ENCODE measurements at places on chromosomes 3 and 15.

- DNase-seq, result no peak
Observed at GRCh38 chr3:141307351-141308059, 60.8 kb upstream of the ZBTB38 start.

- no peak for DNase-seq
Observed at GRCh38 chr15:64009241-64009640, 37.0 kb downstream of the DAPK2 start.

DNA sequence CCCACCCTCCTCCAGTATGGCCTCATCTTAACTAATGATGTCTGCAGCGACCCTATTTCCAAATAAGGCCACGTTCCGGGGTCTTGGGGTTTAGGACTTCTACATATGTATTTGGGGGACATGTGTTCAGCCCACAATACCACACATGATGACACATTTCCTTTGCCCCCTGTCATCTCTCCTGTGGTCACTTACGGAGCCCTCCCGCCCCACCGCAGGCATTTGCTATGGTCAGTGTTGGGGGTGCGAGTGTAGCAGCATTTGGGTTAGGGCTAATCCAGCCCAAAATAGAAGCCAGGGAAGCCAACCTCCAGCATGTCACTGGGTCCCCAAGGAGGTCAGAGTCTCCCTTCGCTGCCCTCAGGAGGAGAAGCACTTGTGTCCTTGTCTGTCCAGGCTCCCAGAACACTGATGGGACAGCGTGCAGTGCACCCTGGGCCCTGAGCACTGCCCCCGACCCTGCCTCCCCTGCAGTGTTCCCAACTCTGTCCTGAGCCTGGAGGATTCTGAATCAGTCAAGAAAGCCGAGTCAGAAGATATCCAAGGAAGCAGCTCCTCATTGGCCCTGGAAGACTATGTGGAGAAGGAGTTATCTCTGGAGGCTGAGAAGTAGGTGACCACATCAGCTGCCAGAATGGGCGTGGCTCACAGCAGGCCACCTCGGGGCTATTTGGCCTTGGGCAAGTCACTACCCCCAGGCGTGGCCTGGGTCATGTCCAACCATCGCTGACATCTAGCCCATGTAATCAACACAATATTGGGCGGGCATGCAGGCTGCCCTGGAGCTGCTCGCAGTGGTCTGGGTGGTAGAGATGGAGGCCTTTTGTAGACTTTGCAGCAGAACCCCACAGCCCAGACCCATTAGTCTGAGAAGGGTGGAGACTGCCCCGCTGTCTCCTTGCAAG lies 46.9 kb upstream of the FGD5 start:
- no peak for DNase-seq

DNA sequence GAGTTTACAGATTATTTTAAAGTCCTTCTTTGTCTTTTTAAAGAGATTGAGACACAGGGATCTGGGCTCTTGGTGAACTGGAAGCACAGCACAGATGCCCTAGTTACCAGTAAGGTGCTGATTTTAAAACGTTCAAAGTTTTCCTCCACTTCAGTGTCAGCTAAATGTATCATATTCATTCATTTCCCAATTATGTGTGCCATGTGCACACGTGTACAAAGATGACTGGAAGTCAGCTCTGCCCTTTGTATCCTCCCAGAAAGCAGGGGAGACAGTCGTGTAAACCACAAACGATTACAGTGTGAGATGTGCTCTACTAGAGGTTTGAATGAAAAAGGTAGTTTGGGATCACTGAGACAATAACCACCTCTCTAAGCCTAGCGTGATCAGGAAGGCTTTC lies 730 bp downstream of the ZKSCAN7 start:
- no peak for DNase-seq

DNA sequence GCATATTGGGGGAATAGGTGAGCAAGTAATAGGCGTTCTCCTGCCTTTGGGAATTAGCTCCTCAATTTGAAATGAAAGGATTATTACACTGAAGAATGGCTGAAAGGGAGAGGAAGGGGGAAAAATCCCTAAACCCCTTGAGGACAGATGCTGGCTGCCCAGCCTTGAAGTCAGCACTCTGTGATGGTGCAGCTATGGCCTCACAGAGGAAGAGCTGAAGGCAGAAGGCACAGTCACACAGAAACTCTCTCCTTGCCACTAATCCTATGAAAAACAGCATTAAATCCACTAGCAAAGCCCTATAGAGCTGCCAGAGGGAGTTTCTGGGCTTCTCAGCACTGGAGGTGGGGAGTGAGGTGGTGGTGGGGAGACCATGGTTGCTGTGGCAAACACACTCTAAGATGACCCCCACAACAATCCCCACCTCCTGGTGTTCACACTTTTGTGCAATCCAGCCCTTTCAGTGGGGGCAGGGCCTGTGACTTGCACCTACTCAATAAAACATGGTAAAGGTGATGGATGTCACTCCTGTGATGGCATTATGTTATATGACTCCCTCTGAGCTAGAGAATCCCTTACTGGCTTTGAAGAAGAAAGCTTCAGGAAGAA lies 101.2 kb downstream of the RFTN1 start:
- no peak for DNase-seq

GRCh38 chr3:87145553-87145952 lies 81.6 kb upstream of the CHMP2B start:
- DNase-seq, result no peak

- no peak for DNase-seq
Observed at GRCh38 chr15:76169018-76169417, 109.2 kb downstream of the TMEM266 start.

DNA sequence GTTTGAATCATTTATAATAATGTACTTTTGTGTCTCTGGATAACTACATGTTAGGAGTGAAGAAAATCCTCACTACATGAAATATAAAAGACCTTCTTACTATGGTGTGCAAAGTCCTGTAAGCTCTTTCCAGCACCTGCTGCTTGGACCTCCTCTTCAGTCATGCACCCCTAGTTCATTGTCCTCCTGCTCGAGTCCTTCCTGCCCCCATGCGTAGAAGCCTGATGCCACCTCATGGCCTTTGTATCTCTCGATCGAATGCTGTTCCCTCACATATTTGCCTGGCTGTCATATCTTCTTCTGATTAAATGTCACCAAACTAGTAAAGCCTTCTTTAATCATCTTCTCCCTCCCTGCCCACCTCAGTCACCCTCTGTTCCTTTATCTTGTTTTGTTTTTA lies 49.9 kb upstream of the SUCLG2 start:
- no peak for DNase-seq

- peak; percentile 58 for DNase-seq
Observed at GRCh38 chr3:134796281-134797056, 1.4 kb downstream of the EPHB1 start.

DNA sequence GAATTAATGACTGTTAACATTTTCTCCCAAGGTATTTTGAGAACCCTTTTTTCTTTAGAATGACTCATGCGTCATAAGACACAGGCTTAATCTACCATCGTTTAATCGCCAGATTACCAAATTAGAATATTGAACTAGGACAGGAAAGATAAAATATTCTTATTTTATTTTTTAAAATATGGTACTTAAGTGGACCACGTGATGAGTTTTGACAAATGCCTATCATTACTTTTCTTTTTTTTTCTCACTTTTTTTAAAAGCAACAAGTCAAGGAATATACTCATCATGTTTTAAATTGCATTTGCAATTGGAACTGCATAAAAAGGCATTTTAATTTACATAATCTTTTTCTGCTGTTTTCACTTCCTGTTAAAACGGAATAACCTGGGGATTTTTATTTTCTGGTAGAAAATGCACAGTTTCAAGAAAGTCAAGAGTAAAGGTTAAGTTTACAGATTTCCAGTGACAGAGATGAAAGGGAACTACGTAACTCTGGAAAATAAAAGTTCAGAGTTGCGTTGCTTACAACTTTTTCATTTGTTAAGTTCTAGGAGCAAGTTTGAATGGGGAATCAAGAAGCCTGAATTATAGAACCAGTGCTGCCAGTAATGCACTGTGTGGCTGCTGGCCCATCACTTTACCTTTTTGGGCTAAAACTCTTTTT lies 23.6 kb downstream of the SIAH2 start:
- no peak for DNase-seq

GRCh38 chr3:4520033-4520816 lies 27.1 kb downstream of the ITPR1 start:
- no peak for DNase-seq

DNA sequence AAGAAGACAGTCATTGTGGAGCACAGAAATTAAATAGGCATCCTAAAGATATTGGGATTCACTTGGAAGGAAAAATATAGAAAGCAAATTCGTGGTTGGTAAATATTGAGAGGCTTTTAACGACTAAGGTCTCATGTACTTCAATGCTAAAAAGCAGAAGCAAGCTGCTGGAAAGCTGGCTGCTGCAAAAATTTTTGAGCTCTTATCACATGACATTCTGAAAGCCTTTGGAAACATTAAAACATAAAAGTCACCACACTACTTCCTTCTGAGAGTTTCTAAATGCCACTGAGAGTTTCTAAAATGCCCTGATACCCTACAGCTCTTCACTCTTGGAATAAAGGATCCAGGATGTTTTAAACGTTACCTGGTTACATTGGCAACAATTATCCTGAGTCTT lies 39.0 kb upstream of the CBLB start:
- no peak for DNase-seq

DNA sequence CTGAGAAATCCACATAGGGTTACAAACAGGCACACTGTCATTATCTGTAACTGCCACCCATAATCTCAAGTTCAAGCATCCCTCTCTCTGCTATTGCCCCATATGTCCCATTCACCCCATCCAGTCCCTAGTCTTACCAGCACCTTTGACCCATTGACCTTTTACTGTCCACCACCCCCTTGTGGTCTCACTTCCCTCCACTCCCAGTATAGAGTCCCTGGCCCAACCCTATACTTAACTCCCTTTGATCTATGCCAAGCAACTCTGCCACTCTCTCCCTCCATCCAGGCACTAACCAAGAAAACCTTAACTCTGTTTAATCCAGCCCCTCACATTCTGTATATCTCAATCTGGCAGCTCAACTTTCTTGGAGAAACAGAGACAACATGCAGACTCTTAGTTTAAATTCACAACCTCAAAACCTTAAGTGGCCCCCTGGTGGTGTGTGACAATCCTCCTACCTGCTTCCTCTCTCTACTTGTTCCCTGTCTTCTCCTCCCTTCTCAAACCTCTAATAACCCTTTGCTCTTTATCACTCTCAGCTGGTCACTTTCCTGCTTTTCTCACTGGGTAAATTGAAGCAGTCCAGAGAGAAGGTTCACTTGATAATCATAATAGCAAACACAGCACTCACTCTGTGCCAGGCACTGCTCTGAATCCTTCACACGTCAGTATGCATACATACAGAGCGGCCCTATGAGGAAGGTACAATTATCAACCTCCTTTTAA lies 162.7 kb downstream of the STT3B start:
- peak; percentile 42 for DNase-seq

DNA sequence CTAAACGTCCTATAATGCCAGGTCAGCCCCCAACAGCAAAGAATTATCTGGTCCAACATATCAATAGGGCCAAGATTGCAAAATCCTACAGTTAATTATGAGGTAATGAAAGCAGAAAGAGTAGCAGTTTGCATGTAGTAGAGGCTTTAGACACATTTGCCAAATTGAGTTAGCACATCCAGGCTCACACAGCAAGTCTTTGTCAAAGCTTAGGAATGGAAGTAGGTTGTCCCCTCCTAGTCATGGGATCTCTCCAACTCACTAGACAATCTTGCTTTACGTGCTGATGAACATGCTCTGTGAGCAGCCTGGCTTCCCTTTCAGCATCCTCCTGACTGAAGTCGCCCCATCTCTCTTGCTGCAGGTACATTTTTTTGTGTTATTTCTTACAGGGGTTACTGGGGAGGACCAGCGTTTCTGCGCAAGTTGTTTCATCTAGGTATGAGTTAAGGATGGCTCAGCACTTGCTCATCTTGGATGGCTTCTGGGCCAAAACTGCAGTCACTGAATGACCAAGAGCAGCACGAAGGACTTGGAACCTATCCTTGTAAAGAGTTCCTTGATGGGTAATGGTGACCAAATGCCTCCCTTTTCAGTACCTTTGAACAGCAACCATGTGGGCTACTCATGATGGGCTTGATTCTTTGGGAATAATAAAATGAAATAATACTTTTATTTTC lies 55.9 kb downstream of the SQOR start:
- DNase-seq, result no peak

GRCh38 chr3:179921951-179922350 lies 114.8 kb downstream of the PEX5L start:
- DNase-seq, result no peak

GRCh38 chr3:138426211-138426610 lies 8.2 kb upstream of the ESYT3 start:
- DNase-seq, result no peak

DNA sequence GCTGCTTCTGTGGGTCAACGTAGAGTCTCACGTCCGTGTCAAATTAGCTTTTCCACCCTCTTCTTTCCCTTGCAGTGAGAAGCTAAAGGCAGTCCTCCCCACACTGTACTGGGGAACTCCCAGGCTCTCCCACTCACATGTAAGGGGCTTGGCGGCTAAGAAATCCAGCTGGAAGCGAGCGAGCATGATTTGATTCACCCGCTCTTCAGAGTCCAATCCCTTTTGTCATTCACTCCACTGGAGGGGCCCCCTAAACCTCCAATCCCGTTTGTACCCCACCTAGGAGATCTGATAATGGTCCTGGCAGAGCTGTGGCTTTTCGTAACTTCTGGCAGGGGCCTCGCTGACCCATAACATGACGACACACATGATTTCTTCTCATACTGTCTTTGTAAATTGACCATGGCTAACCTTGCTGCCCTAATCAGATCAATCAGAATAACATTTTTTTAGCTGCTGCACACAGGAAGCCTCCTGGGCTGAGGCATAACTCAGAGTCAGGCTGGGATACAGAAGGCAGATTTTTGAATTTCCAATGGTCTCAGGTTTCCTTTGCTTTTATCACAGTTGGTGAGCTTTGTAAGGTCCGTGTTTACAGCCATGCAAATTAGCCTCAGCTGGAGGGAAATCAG lies 235.2 kb downstream of the GREM1 start:
- DNase-seq, result no peak

GRCh38 chr3:4504340-4505261 lies 11.5 kb downstream of the ITPR1 start:
- no peak for DNase-seq

- DNase-seq, result no peak
Observed at GRCh38 chr15:94352636-94353487, 121.5 kb downstream of the MCTP2 start.

DNA sequence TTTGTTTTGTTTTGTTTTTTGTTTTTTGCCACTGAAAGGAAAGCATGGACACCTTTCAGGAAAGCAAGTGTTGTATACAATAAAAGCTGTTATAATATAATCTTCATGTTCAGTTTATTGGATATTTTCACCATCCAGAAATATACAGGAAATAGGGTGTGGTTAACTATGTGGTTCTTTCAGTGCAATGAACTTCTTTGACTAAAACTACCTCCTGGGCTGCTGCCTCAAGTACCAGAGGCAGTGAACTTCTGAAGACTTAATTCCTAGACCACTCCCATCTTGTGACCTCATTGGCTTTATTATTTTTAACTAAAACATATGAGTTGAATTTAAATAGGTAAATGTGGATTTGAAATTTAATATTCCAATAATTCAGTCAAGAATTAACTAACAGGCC lies 27.1 kb upstream of the TBL1XR1 start:
- DNase-seq, result no peak

- no peak for DNase-seq
Observed at GRCh38 chr3:172808969-172809546, 58.5 kb downstream of the ECT2 start.

- DNase-seq, result no peak
Observed at GRCh38 chr3:25437953-25438352, 9.9 kb downstream of the RARB start.

- DNase-seq, result no peak
Observed at GRCh38 chr3:196055683-196056270, 26.1 kb downstream of the TFRC start.

- DNase-seq, result no peak
Observed at GRCh38 chr3:43872301-43872700, 181.6 kb downstream of the ABHD5 start.
